ENCODE measurements at places on chromosomes 6 and 20.

GRCh38 chr6:117329926-117330325, 64.6 kb downstream of the VGLL2 start:
- no peak for DNase-seq

DNA sequence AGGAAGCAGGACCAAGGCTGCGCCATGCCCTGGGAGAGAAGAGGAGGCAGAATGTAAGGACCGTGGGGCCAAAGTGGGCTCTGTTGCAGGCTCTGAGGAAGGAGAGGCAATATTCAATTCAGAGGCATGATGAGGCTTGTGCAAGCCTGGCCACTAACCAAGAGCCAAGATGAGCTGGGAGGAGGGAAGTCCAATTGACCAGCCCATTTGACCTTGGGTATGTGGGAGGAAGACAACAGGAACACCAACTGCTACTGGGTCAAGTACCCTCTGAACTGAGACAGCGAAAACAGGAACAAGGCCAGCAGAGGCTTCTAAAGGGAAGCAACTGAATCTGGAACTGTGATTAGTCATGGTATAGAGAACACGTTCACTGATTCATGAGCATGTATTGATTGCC, 779.6 kb downstream of the MAFB start:
- no peak for DNase-seq

- no peak for DNase-seq
Measured at GRCh38 chr6:18206591-18206990, 51.4 kb downstream of the KDM1B start.

DNA sequence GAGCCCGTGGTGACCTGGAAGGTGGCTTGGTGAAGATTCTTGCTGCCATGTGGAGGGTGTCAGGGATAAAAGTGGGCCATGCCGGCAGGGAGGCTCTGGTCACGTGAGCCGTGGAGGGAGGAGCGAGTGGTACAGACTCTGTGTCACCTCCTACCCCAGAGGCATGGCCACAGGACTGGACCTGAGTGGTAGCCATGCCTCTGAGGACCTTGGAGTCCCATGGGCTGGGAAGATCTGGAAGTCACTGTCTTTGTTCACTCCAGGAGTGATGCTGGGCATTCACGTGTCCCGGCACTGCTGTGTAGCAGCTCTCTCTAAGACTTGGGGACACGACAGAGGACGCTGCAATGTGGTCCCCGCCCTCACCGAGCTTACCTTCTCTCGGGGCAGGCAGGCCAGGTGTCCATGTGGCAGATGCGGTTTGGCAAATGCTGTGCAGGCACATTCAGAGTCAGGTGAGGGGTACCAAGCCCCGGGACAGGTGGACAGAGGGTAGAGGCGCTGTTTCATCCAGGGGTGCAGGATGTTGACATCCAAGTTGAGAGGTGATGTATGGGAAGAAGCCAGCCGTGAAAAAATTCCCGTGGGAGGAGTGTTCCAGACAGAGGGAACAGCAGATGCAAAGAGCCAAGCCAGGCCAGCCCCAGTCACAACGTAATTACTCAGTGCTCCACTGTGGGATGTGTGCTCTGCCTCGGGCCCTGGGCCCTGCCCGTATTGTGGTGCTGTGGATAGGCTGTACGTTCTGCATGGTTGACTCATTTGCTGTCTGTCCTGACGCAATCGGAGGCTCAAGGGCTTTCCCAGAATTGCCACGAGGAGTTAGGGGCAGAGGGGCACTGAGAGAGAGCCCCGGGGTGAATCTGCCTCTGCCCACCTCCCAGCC, 307.8 kb downstream of the TAF4 start:
- no peak for DNase-seq

- no peak for DNase-seq
Measured at GRCh38 chr20:13220194-13220903, 725 bp upstream of the ISM1 start.
